Femur (tissue), 1 donor: ENCODE measurements at places on chromosomes 6 and 20.

- DNase-seq: no peak
These were observed 392.6 kb upstream of the MARCKS start for GRCh38 chr6:113464536-113464935.

GRCh38 chr6:141957271-141957670 is 175.5 kb upstream of the GJE1 start:
- DNase-seq: no peak

GRCh38 chr6:12289365-12289919 is 719 bp upstream of the EDN1 start:
- peak; percentile 39 for DNase-seq

GRCh38 chr6:130132286-130132701 is 90.5 kb downstream of the SAMD3 start:
- no peak for DNase-seq

DNA sequence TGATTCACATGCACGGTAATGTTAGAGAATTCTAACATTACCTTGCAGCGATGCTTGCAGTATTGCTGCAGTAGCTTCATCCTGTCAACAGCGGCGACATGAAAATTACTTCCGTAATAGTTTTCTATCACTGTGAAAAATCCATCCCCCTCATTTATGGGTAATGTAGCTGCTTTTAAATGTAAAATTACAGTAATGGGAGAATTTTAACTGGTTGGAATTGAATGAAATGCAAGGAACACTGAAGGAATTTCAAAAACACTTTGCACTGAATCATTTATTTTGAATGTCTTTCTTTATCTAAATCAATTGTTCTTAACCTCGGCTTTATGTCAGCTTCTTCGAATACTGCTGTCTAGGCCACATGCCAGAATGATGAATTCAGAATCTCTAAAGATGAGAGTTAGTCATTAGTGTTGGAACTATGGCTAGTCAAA is 102.4 kb upstream of the HIVEP1 start:
- DNase-seq: no peak

- DNase-seq: no peak
These were observed 317.8 kb downstream of the CENPW start for GRCh38 chr6:126657561-126658175.

GRCh38 chr6:72954716-72955115 is 270.6 kb downstream of the KHDC1L start:
- no peak for DNase-seq

GRCh38 chr6:64672131-64672530 is 1034.9 kb downstream of the EYS start:
- DNase-seq: no peak

DNA sequence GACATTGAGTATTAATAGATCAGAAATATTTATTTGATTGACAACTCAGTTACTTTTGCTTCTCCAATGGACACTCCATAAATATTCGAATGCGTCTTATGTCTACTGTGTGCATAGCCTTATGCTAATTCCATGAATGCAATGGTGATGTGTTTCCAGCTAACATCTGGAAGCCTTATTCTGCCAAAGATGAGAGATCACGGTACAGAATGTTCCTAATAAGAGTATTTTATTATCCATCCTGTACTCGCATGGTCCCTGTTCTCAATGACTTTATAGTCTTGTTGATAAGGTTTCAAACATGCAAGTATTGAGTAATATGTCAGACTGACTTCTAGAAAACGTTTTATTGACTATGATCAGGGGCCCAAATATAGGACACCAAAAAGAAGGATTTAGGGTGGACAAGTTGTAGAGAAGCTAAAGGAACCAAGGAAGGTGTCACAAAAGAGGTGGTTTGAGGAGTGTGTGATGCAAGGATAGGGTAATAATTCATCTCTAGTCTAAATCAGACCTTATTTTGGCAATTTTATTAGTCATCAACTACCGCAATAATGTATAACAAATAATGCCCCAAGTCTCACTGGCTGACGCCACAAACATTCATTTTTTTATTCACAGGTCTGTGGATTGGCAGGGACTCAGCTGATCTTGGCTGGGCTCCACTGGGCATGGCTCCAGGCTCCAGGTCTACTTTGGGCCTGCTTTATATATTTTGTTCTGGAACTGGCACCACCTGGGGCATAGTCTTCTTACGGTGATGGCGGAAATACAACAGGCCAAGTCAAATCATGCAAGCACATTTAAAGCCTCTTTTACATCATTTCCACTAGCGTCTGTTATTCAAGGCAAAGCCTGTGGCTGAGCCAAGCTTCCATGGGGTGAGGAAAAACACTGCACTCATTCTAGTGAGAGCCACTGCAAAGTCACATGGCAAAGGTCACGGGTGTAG is 24.5 kb upstream of the CD83 start:
- DNase-seq: no peak

DNA sequence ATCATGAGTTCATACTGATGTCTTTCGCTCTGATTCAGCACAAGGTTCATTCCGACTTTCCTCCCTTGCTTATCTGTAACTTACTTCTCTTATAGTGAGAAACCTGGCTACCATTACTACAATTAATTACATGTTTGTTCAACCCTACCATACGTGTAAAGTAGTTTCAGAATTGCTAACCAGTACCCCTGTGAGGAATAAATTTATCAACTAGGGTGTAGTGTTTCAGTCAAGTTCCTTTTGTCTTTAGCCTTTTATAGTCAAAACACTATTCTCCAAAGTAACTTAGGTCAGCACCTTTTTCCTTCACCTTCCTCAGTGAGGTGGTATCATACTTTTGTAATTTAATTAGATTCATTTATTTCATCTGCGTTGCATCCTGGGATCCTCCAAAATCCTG is 64.9 kb downstream of the MAP3K4 start:
- no peak for DNase-seq

- DNase-seq: no peak
These were observed 8.3 kb downstream of the CD109 start for GRCh38 chr6:73704260-73704659.

GRCh38 chr6:110404607-110405006 is 10.8 kb downstream of the DDO start:
- DNase-seq: no peak

DNA sequence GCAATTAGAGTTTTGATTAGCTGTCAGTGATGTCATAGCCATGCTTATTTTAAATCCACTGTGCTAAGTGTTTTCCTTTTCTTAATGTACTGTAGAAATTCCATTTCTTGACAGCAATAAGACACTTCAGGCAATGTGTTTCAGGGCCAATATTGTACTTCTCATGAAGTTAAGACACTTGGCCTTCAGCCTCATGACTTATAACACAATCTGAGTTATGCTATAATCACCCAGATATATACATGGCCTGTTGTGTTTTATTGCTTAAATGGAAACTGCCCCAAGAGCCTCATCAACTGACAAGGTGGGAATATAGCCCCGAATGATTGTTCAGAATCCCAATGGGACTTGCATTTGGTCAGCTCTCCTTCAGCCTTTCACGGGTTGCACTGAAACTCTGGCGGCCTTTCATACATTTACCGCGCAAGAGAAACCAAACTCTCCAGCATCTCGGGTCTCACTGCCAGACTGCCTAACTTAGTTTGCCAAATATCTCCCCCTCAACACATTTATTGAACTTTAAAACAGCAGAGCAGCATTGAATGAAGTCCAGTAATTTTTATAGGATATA is 44.2 kb upstream of the TBX18 start:
- DNase-seq: peak; percentile 75

DNA sequence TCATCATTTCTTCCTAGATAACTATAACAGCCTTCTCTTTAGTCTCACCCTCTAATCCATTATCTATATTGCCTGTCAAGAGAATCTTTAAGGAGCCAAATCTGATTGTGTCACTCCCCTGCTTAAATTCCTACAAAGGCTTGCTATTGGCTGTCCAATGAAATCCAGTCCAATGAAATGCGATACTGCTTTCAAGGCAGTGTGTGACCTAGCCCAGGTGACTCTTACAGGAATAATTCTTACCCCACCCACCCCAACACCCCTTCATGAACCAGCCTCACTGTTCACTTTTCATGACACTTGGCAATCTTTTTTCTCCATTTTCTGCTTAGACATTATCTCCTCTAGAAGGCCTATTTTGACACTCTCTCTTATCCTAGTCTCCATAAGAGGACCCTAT is 163.3 kb upstream of the MARCKS start:
- DNase-seq: no peak

- DNase-seq: no peak
These were observed 6.5 kb downstream of the MDGA1 start for GRCh38 chr6:37690964-37691735.

DNA sequence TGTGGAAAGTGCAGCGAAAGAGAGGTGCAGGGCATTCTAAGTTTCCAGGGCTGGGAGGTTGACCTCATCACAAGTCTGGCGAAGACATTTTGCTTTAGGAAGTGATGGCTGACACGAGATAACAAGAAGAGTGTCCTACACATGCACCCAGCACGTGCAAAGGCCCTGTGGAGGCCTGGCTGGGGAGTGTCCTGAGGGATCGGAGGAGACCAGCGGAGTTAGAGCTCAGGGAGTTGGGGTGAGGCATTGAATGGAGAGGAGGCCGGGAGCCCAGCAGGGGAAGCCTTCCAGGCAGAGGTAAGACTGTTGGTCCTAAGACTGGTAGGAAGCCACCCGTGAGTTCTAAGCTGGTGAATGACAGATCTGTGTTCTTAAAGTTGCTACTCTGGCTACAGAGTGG is 58.4 kb downstream of the PPP1R14C start:
- no peak for DNase-seq

DNA sequence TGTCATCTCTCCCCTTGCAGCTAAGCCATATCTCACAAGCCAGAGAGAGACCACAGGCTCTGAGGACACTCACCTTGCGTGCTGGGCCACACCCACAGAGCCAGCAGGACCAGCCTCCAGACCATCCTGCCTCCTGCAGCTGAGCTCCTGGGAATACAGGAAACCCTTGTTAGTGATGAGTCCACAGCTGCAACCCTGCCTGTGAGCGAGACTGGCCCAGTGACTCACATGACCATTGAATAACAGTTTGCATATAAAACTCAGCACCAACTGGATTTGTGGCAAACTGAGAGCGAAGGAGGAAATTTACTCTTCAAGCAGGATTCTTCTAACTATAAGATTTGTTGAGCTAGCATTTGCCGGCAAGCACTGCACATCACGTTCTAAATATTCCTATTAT is 3.0 kb downstream of the THBS2 start:
- DNase-seq: no peak

DNA sequence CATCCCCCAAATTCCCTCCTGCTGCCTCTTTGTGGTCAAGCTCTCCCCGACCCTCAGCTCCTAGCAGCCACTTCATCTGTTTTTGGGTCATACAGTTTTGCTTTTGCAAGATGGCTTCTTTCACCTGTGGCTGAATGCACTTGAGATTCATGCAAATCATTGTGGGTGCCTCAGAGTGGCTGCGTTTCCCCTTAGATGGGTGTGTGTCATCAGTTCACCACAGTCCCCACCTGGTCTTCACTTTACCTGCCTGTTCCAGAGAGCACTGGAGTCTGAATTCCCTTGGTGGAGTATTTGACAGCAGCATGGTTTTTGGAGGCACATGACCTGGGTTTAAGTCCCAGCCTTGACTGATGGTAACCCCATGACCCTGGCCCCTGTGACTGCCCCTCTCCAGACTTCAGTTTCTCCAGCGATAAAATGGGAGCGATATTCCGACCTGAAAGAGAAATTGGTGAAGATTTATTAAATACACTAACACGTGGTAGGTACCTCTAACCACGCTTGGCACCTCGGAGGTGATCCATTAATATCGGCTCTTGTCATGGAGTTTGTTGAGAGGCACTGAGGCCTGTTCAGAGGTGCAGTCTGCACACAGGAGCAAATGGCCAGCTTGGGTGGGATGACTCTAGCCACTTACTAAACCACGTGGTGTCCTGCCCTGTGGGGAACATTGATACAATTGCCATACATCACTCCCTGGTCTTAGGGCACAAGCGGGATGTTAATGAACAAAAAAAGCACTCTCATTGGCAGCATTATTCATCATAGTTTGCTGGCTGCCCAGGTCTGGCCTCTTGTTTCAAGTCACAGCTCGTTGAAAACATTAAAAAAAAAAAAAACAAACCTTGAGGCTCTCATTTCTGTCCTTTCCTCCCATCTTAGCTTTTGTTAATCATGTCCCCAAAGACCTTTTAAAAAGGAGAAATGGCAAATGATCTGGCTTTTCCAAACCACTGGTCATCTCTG is 167.2 kb upstream of the KCNG1 start:
- DNase-seq: no peak

- DNase-seq: no peak
These were observed 15.7 kb upstream of the DTNBP1 start for GRCh38 chr6:15678514-15678913.

GRCh38 chr6:39197521-39197920 is 31.8 kb downstream of the KCNK5 start:
- DNase-seq: no peak

DNA sequence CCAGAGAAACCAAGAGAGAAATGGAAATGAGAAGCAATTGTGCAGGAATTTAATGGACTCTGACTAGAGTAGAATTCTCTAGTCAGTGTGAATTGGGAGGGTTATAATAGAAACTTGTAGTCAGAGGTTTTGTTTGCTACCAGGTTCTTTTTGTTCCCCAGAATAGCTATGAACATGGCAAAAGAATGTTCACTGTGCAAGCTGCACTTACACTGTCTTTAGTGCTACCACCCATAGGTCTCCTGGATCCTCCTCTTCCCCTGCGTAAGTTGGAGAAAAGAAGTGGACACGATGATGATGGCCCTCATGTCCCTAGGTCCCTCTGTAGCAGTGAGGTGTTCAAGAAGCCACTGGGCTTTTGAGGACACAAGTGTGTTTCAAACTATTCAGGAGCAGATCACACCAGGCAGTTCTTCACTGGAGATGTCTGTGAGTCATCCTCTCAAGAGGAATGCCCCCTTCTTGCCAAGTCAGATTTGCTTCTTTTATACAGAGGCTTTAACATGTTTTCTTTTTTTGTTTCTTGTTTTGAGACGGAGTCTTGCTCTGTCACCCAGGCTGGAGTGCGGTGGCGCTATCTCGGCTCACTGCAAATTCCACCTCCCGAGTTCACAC is 47.6 kb upstream of the SMIM8 start:
- DNase-seq: no peak

DNA sequence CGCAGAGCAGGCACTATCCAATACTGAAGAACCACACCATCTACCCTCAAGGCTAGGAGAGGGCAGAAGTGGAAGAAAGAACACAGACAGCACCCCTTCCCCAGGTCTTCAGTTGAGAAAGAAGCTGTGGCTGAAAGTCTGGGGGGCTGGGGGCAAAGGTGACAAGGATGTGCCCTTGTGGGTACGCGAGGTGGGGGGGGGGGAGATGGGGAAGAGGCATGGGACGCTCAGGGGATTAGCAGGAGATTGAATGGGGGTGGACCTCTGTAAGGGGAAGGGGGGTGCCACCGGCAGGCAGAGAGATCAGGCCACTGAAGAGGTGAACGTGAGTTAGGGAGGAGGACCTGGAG is 1.1 kb downstream of the B4GALT5 start:
- DNase-seq: no peak

GRCh38 chr6:53598265-53598907 is 53.5 kb upstream of the GCLC start:
- peak; percentile 19 for DNase-seq

GRCh38 chr6:13688692-13689196 is 22.9 kb downstream of the RANBP9 start:
- no peak for DNase-seq
